ENCODE measurements at places on chromosomes 12 and 14. TPM values are rescaled to one million over a fixed set of nuclear protein-coding genes. Genes with fewer than 3 reads are reported as not detected.

CCDC60 gene
- 1.1 TPM for total RNA-seq

CPNE6 gene
- not detected for total RNA-seq

DNA sequence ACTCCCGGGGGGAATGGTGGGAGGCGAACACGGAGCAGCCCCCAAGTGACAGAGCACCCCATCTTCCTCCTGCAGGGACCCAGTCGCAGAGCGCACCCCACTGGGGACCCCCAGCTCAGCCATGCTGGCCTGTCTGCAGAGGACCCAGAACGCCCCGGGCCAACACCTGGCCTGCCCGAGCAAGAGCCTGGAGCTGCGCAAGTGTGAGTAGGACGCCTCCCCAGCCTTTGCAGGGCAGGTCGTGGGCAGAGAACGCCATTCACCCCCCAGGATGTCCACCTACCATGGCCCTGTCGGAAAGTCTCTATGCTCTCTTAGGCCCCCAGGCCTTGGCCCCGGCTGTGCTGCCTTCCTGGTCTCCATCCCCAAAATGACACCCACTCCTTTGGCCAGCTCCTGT lies 30.4 kb downstream of the FAM222A start:
- peak; percentile 36 for DNase-seq

IKZF4 gene
- total RNA-seq: 11.5 TPM

DNA sequence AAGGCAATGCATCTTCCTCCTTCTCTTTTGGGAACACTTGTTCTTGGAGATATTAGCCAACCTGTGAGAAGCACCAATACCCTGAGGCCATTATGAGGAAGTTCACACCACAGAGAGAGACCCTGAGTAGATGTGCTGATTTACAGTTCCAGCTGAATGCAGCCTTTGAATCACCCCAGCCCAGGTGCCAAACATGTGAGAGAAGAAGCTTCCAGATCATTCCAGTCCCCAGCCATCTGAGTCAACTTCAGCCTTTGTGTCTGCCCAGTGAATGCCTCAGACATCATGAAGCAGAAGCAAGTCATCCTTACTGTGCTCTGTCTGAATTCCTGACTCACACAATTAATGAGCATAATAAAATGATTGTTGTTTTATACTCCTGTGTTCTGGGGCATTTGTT lies 25.1 kb downstream of the C12orf42 start:
- DNase-seq: no peak

DNA sequence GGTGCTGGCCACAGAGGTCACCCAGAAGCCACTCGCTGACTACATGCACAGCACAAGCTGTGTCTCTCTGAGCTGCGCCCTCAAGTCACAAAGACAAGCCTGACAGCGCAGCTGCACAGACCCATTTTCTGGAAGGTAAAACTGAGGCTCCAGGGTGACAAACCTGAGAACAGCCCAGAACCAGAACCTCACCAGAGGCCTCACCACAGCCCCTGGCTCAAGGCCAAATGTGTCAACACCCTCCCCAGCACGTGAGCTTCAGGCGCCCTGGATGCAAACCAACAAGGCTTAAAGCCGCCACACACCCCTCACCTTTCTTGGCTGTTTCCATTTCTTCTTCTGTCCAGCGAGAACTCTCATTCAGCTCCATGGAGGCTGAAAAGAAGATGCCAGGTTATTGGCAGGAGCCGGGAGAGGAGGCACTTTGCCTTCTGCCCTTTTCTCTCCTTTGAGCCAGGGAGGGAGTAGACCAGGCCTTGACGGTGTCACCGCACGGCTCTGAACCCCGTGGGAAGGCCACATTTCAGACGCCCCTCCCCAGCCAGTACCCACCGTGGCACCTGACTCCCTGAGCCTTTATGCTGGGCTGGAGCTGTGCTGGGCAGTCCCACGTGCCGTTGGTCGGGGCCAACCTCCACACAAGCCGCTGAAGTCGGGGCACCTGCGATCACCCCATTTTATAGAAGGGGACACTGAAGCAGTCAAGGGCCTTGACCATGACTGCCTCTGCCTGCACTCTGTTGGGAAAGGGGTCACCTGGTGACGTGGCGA lies 103.1 kb downstream of the RFLNA start:
- no peak for DNase-seq

- no peak for DNase-seq
Measured at GRCh38 chr14:66001356-66001755, 484.8 kb upstream of the CCDC196 start.

GRCh38 chr14:64080452-64080851 lies 213.7 kb downstream of the ESR2 start:
- no peak for DNase-seq

YY1 gene
- total RNA-seq: 103 TPM

HEBP1 gene
- total RNA-seq: 25.7 TPM

DNA sequence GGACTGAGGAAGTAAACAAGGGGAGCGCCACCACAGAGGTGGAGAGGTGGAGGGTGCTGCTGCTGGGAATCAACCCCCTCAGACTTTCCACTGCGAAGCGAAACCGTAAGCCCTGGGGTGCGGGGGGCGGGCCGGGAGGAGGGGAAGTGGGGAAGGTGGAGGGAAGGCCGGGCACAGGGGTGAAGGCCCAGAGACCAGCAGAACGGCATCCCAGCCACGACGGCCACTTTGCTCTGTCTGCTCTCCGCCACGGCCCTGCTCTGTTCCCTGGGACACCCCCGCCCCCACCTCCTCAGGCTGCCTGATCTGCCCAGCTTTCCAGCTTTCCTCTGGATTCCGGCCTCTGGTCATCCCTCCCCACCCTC lies at the start of gene LAG3:
LAG3 (plus strand) TSS at position 190 of the 365 bp plus-strand sequence. CDS start 333 bp downstream, outside the sequence.
- peak; percentile 62 for DNase-seq

DNA sequence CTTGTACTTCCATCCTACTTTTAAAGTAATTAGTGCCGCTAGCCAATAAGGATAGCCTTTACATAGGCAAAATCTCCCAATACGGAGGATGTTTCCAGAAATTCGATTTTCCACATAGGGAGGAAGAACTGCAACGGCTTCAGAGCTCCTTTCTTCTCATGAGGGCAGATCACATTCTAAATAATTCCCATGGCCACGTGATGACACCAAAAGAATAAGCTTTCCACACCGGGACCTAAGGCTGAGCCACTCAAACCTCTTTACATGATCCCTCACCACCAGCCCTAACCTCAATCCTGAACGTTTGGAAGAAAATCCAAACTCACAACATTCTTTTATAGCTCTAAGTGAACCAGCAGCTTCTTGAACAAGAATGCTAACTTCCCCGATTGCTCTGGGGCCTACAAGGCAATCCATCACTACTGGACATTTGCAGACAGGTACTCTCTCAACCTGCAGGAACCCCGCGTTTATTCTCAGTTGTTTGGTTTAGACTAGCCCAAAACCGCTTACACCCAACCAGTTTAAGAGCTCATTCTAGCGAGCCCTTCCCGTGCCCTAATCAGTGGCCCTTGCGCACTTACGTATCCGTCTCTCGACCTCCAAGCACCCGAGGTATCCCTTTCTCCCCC lies 884 bp downstream of the CAPRIN2 start:
- no peak for DNase-seq

- no peak for DNase-seq
Measured at GRCh38 chr14:51895375-51895774, 35.0 kb downstream of the GNG2 start.

GRCh38 chr12:113658006-113658655 lies 186.5 kb upstream of the LHX5 start:
- DNase-seq: no peak

SCNN1A gene
- total RNA-seq: 87.7 TPM

DNA sequence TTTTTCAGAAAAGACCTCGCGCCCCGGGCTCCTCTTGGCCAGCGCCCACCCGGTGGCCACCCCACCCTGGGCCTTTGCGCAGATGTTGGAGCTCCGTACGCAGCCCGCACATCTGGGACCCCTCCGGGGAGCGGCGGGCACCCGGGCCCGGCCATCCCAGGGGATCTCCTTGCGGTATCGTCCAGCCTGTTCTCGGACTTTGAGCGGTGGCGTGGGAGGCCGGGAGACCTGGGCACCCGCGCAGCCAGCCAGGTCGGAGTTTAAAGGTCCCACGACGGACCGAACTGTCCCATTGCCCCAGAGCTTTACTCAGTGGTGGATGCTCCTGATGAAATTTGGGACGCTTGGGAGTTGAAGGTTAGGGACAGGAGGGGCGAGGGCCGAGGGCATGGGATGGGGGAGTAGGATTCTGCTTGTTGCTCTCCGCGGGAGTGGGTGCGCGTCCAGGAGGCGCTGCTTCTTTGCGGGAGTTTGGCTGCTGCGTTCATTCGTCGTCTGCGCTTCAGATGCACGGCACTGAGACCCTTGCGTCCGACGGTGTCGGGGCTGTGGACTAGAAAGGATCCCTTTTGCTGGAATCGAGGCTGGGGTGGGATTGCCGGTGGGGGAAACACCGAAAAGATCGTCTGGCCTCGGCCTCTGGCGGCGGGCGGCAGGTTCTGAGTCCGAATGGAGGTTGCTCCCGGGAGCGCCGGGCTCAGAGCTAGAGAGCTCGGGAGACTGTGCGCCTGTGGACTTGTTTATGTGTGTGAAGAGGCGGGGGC lies 1.4 kb downstream of the NTF3 start:
- DNase-seq: peak; percentile 90

- DNase-seq: peak; percentile 31
Measured at GRCh38 chr14:100577986-100578431, 9.2 kb downstream of the BEGAIN start.

DNA sequence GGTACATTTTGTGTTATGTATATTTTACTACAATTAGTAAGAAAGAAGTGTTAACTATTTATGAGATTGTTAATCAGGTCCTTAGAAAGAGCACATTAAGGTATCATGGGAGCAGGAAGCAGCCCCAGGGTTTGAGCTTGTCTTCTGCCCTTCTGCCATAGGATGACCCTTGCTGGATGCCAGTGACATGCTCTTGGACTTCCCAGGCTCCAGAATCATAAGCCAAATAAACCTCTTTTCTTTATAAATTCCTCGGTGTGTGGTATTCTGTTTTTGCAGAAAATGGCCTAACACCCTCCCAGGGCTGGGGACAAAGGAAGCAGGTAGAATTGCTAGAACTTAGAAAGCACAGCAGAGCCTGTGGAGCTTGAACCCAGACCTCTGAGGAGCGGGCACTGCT lies 164.7 kb downstream of the VRK1 start:
- no peak for DNase-seq

- DNase-seq: peak; percentile 53
Measured at GRCh38 chr12:50314636-50315312, 31.5 kb upstream of the LIMA1 start.

GRCh38 chr12:89983622-89984021 lies 275.0 kb upstream of the ATP2B1 start:
- DNase-seq: no peak

PRKAB1 gene
- 33.9 TPM for total RNA-seq

SOX5 gene
- total RNA-seq: 6.8 TPM

GRCh38 chr12:27705263-27705662 lies 5.4 kb upstream of the MRPS35 start:
- peak; percentile 85 for DNase-seq

GRCh38 chr12:121810833-121811433 lies 7.1 kb downstream of the SETD1B start:
- DNase-seq: no peak

GPR135 gene
- 2.4 TPM for total RNA-seq

MYG1 gene
- total RNA-seq: 69.7 TPM

ZNF384 gene
- 146 TPM for total RNA-seq

CLEC9A gene
- not detected for total RNA-seq

GRCh38 chr12:108324351-108325017 lies 14.6 kb downstream of the CMKLR1 start:
- no peak for DNase-seq

FGF6 gene
- not detected for total RNA-seq

DNA sequence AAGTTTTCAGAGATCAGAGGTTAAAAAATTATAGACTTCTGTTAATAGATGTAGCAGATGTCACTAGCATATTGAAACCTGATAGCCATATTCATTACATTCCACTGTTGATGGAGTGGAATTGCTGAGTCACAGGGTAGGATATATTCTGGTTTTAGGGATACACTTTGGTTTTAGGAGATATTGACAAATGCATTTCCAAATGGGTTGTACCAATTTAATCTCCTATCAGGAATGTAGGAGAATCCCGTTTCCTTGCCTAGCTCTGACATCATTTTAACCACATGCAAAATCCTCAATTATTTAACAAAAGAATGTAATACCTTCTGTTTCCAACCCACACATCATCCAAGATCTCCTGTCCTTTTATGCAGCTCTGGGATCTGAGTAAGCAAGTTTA lies 30.7 kb upstream of the ESR2 start:
- no peak for DNase-seq

DBX2 gene
- total RNA-seq: not detected

DNA sequence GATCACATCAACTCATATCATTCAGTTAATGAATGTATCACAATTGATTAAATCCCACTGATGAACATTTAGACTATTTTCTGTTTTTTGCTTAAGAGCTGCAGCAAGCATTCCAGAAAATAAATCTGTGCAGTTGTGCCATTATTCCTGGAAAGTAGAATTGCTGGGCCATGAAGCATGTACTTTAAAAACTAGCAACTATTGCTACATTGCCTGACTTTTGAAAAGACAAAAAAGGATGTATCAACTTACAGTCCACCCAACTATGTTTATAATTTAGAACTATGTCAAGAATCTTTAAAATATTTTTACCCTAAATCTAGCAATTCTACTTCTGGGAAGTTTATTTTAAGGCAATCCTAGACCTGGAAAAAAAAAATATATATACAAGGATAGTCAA lies 33.4 kb upstream of the ERGIC2 start:
- DNase-seq: no peak

GRCh38 chr12:104591257-104591885 lies 134.6 kb downstream of the CHST11 start:
- no peak for DNase-seq

SOAT2 gene
- total RNA-seq: 0.46 TPM

DNA sequence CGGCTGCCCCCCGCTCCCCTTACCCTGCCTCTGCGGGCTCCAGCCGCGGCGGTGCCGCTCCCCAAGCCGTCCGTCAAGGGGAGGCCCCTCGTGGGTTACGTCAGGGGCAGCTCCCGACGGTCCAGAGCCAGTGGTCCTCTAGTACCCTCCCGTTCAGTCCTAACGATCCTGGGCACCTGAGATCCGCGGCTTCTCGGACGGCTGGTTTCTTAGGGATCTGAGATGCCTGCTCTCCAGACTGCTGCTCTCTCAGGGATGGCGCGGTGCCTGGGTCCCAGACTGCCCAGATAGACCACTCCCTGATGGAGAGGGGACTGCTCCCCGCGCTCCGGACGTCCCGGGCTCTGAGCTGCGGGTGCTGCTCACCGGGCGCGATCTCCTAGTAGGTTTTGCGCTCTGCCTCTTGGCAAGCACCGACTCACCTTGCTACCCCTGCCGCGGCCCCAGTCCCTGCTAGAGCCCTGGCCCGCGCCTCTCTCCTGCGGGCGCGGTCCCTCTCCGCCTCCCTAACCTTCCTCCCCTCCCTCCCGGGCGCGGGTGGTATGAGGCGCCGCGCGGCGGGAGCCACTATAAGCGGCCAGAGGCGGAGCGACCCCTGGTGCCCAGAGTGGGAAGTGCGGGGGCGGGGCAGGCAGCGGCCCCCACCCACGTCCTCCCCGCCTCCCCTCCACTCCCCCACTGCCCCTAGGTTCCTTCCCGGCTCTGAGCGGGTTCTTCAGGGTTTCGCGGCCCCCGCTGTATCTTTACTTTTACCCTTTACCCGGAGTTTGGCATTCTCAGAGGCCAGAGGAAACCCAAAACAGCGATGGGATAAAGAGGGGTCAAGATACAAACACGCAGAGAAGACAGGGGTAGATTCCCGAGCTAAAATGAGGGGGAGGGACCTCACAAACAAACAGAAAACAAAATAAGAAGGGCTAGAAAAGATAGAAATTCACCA lies at the start of gene C1QL4:
C1QL4 (minus strand) TSS at position 544 of the 940 bp plus-strand sequence. CDS start 711 bp downstream, outside the sequence.
- DNase-seq: peak; percentile 98

Measured in endodermal cell (in vitro differentiated cells).